ENCODE measurements at places on chromosomes 6 and 20.

GRCh38 chr6:17161076-17161475, 59.2 kb downstream of the STMND1 start:
- no peak for DNase-seq

DNA sequence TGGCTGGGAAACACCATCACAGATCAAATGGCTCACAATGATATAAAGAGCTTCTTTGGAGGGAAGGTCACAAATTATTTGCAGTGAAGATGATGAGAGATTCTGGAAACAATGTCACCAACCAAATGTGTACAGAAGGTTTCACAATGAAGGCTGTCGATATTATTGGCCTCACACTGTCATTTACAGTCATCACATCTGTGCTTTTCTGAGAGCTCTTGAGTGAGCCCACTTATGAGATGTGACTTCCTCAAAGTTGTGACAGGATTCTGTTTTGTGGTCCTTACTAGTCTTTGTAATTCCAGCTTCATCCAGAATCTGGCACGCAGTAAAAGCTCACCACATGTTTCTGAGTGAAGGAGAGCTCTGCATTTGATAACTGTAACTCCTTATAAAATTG, 133.6 kb downstream of the LMBRD1 start:
- DNase-seq, result no peak

- DNase-seq, result no peak
These were observed 84.2 kb upstream of the SLC22A23 start for GRCh38 chr6:3541006-3541585.

DNA sequence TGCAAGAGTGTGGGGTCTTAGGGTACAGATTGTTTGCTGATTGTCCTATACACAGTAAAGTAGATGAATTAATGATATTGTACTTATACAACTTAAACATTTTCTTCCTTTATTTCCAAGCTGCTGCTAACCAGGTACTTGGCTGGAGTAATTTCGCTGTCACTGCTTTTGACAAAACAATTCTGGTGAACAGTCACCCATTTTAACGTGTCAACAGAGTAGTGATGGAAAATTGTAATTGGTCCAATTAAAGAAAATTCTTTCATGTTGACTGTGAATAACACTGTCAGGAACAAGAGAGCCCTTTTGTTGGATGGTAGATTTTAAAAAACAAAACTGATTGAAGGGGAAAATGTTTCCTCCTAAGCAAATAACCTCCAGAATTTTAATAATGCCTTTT, 26.4 kb upstream of the MROH8 start:
- DNase-seq, result no peak

DNA sequence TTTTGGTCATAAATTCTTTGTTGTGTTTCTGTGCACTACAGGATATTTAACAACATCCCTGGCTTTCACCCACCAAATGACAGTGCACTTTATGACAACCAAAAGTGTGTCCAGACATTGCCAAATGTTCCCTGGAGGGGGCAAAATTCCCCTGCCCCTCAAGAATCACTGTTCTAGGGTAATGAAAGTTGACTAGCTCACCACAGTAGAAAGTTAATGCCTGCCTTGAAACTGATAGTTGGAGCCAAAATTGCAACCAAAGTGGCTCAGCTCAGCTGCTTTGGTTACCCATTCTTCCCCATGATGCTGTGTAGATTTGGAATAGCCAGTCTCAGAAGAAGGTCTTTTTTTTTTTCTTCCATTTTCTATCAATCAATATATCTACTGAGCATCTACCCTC, 150.6 kb downstream of the RALGAPA2 start:
- DNase-seq, result no peak

GRCh38 chr6:35626401-35626800, 62.3 kb downstream of the FKBP5 start:
- no peak for DNase-seq

DNA sequence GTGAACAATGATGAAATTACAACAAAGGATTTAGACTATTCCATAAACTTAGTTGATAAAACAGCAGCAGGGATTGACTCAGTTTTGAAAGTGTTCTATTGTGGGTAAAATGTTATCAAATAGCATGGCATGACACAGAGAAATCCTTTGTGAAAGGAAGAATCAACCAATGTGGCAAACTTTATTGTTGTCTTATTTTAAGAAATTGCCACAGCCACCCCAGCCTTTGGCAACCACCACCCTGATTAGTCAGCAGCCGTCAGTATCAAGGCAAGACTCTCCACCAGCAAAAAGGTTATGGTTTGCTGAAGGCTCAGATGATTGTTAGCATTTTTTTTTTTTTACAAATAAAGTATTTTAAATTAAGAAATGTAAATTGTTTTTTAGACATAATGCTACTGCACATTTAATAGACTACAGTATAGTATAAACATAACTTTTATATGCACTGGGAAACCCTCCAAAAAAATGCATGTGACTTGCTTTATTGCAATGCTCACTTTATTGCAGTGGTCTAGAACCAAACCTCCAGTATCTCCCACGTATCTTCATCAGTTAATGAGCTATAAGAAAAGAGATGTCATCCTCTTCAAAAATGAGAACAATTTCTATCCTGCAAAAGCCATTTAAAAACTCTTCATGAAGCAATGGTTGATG, 162.7 kb downstream of the SOBP start:
- no peak for DNase-seq

DNA sequence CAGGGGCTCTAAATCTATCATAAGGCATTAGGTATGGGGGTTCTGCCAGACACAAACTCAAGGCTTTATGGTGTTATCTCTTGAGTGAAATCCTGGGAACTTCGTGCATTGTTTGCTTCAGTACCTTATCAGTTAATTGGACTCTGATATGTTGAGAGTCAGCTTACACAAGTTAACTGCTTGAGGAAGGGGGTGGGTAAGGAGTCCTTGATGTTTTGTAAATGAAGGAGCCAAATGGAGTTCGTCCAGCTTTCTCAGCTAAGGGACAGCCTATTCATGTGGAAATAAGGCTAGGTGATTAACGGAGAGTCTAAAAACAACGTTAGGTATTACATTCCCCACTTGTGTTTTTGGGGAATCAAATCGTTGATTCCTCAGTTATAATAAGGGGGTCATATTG, 157.4 kb downstream of the TRIM27 start:
- DNase-seq, result no peak

GRCh38 chr6:20669571-20670314, 135.5 kb downstream of the CDKAL1 start:
- no peak for DNase-seq

- DNase-seq, result no peak
These were observed 15.7 kb upstream of the EZR start for GRCh38 chr6:158834675-158835385.

DNA sequence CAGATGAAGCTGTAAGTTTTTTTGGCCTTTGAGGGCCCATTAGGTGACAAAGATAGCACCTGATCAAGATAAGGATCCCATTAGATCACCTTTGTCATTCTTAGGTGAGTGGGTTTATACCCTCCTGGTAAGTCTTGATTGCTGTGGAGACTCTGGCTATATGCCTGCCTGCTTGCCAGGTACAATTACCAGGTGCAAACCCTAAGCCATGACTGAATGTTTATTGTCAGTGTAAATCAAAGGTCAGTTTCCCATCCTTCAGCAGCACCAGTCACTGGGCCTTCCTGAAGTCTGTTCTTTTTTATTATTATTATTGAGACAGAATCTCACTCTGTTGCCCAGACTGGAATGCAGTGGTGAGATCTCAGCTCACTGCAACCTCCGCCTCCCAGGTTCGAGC, 106.4 kb upstream of the FOXO3 start:
- no peak for DNase-seq

GRCh38 chr6:46347669-46348068, 143.6 kb downstream of the RCAN2 start:
- DNase-seq, result no peak

- peak; percentile 78 for DNase-seq
These were observed 483 bp downstream of the NCOA6 start for GRCh38 chr20:34824806-34825529.

DNA sequence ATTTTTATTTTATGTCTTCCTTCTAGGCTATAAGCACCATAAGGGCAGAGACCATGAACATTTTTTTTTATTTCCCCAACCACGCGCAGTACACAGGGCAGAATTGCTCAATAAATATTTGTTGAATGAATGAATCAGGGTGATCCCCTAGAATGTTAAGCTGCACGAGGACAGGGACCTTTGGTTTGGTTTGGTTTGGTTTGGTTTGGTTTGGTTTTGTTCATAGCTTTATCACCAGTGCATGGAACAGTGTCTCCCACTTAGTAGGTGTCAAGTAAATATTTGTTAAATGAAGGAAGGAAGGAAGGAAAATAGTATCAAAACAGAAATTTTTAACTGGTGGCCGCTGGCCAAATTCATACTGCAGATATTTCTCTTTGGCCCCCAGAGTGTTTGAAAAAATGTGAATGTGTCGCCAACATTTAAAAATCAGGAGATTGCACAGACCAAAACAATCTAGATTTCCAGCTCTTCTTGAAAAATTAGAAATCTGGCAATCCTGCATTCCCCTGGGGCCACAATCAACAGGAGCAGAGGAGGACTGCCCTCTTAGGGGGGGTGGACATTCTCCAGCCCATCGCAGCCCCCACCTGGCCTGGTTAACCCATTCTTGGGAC, 205.3 kb downstream of the EYA2 start:
- DNase-seq, result no peak

- no peak for DNase-seq
These were observed 312.8 kb upstream of the SULF2 start for GRCh38 chr20:48098099-48098498.

- no peak for DNase-seq
These were observed 367.8 kb downstream of the ZFAND3 start for GRCh38 chr6:38187325-38187724.

- no peak for DNase-seq
These were observed 195.8 kb upstream of the FUT9 start for GRCh38 chr6:95819939-95820338.

- no peak for DNase-seq
These were observed 299.1 kb upstream of the ID4 start for GRCh38 chr6:19538096-19538495.

DNA sequence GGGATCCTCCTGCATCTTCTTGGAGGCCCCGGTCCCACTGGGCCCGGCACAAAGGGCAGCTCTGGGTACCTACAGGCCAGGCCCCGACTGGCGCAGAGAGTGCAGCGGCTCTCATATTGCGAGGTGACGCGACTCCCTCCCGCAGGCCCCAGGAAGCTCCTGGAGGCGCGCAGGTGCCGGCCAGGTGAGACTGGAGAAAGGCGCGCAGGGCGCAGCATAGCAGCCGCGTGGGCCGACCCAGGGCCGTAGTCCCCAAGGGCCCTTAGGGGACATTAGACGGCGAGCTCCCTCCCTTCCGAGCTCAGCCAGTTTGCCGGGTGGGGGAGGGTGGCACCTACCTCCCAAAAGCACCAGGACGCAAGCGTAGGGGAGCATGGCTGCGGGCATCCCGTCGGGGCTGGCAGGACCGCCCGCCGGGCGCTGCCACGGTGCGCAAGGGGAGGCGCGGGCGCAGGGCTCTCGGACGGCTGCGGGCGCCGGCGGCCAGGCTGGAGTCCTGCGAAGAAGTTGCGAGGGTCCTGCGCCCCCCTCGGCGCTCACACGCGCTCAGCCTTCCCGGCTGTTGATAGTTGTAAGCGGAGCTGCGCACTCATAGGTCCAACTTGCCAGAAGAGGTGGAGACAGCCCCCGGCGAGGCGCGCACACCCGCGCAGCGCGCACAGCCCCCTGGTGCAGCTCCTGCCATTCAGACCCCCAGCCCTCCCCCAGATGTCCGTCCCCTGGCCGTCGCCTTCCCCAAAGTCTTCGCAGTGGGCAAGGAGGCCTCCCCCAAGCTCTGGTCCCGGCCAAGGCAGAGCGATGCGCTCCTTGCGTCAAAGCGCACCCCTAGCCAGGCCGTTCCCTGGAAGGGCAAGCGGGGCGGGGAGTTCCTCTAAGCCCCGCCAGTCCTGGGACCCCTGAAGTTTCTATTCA, 622 bp downstream of the APCDD1L start:
- no peak for DNase-seq

- DNase-seq, result no peak
These were observed 90.9 kb upstream of the SOX4 start for GRCh38 chr6:21502682-21503081.

DNA sequence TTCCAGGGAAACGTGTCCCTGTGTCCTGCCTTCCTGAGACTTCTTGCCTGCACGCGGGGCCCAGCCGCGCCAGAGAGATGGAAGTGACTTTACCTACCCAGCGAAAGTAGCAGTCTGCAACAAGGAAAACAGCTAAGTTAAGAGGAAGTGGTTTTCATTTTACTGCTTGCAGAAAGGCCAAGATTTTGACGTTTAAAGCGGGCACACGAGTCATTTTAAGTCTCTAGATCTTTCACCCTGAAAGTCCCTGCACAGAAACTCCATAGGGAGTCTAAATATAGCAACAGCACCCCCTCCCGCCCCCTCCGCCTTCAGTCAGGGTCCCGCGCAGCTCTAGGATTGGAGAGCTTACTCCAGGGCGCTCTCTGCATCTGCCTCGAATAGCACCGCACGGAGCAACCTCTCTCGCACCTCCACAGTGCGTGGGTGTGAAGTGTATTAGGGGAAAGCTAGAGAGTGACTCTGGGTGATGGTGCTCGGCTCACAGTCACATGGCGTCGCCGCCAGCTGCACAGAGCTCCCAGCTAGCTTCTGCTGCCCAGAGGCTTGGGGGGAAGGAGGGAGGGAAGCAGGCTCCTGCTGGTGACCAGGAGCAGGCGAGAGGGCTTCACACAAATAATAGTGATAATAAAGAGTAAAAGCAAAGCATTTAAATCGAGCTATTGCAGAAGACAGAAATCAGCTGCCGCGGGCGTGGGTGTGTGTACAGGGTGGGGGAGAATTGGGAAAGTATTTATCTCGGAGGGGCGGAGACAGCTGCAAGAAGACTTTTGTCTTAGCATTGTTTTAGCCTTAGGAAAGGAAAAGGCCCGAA, 1.8 kb upstream of the KCNQ5 start:
- DNase-seq, result peak; percentile 72

DNA sequence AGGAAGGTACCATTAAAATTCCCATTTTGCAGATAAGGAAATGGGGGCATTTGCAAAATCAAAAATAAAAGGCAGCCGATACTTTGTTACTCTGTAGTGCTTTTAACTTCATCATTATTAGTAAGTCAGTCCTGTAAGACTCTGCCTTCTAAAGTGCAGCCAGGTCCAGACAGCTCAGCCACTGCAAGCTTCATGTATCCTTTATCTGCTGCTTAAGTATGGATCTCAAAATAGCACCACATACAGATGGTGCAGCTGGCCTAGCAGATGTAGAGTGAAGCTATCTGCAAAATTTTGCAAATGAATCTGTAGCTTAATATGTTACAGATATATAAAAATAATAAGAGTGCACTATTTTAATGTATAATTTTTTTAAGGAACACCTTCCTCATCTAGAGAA, 53.4 kb downstream of the NUS1 start:
- no peak for DNase-seq

DNA sequence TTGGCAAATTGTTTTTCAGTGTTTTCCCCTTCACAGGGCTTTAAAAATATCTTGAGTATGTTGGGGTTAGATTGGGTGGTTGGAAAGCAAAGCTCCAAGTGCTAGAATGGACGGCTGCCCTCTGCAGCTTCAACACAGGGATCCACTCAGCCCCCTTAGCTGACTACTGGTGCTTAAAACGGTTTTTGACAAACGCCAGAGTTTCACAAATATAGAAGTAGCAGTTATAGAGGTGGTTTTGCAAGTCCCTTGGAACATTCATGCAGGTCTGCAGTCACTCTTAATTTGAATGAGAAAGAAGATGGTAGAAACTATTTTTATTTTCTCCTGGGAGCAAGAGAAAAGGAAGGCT, 175.9 kb downstream of the ARID1B start:
- no peak for DNase-seq

- DNase-seq, result no peak
These were observed 18.8 kb upstream of the RALGAPA2 start for GRCh38 chr20:20731000-20731944.

GRCh38 chr20:1130847-1131246, 12.4 kb downstream of the PSMF1 start:
- peak; percentile 40 for DNase-seq

- no peak for DNase-seq
These were observed 170.7 kb downstream of the CDC5L start for GRCh38 chr6:44558024-44558831.
